Dorsolateral prefrontal cortex (tissue), 122 donors: ENCODE measurements at places on chromosomes 1 and 21. TPM values are rescaled to one million over a fixed set of nuclear protein-coding genes. Genes with fewer than 3 reads are reported as not detected.

Gene PIK3CD
- total RNA-seq, result 19.3 TPM

Gene OR2L3
- 2.1 TPM for total RNA-seq

Gene KRTAP23-1
- not detected for total RNA-seq

Gene RASAL2
- total RNA-seq, result 77.4 TPM
